ENCODE measurements at places on chromosomes 2 and 18. TPM values are rescaled to one million over a fixed set of nuclear protein-coding genes. Genes with fewer than 3 reads are reported as not detected.
A peak's percentile ranks its signal among the peaks of the same experiment; 100 is the strongest.

Gene RPRM
- total RNA-seq: 0.23 TPM

Gene CFC1B
- total RNA-seq: not detected

Gene ANKRD44
- total RNA-seq: 131 TPM

- DNase-seq: peak; percentile 76
Observed at GRCh38 chr2:98479959-98480524, 35.4 kb downstream of the INPP4A start.

DNA sequence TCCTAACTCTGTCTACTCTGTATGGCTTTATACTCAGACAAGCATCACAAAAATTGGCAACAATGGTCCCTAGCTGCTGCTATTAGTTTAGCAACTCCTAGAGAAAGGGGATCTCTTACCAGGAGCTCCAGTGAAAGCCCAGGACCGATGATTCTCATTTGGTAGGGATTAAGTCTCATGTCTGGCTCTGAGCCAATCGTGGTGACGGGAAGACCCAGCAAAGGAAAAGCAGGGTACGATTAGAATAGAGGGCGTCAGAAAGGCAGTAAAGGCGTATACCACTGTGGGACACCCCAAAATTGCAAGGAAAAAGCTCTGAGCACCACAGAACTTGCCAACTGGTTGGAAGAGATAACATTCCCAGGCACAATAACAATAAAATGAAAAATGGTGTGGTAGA, 129.5 kb downstream of the MTCL1 start:
- no peak for DNase-seq

DNA sequence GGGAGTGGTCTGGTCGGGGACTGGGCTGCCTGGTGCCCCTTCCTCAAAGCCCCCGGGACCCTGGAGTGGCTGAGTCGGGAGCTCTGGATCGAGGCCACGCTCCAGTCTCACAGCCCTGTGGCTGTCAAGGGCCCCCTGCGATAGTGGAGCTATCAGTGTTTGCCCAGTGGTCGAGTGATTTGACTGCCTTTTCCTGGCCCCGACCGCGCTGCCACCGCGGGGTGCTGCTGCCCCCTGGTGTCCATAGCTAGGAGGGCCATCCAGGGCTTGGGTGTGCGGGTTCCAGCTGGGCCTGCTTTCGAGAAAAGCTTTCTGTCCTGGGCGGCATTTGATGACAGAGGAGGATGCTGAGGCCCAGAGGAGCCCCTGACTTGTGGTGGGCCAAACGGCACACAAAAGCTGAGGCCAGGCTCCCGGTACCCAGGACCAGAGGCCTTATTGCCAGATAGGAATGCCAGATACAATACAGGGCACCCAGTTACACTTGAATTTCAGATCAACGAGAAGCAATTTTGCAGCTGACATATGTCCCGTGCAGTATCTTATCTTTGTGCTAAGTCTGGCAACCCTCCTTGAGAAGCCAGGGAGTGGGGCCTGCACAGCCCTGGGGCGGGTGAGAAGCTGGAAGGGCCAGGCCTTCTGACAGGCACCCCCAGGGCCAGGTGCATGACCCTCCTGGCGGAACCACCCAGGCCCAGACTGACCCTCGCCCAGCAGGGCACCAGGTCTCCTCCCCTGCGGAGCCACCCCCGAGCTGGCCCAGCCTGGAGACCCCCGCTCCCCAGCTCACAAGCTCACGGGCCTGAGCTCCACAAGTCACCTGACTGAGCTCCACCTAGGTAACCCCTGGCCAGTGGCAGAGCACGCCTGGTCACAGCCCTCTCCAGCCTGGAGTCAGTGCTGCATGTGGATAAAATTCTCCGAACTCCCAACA, 13.0 kb downstream of the ODC1 start:
- DNase-seq: peak; percentile 81

- DNase-seq: no peak
Observed at GRCh38 chr2:220053919-220054318, 426.5 kb downstream of the SLC4A3 start.

GRCh38 chr2:134917360-134917865, 1.2 kb upstream of the CCNT2 start:
- peak; percentile 22 for DNase-seq

- no peak for DNase-seq
Observed at GRCh38 chr2:10255189-10256030, 47.3 kb upstream of the HPCAL1 start.

Measured in activated CD8-positive, alpha-beta T cell treated with anti-CD3 and anti-CD28 coated beads for 36 hours (primary cell).